ENCODE measurements at places on chromosomes 4 and X.

DNA sequence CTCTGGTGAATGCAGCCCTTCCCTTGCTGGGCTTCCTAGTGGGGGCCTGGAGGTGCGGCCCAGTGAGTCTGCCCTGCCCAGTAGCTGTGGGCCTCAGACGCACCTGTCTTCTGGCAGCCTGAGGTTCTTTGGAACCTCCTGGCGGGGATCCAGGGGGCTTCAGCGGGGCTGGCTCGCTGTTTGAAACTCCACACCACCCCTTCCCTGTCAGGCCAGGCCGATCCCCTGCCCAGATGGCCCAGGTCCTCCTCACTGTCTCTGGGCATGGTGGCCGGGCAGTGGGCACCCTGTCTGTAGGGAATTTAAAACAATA, 10.7 kb upstream of the NKX1-1 start:
- no peak for DNase-seq

GRCh38 chr4:7698584-7698983, 241.1 kb downstream of the AFAP1 start:
- no peak for DNase-seq

DNA sequence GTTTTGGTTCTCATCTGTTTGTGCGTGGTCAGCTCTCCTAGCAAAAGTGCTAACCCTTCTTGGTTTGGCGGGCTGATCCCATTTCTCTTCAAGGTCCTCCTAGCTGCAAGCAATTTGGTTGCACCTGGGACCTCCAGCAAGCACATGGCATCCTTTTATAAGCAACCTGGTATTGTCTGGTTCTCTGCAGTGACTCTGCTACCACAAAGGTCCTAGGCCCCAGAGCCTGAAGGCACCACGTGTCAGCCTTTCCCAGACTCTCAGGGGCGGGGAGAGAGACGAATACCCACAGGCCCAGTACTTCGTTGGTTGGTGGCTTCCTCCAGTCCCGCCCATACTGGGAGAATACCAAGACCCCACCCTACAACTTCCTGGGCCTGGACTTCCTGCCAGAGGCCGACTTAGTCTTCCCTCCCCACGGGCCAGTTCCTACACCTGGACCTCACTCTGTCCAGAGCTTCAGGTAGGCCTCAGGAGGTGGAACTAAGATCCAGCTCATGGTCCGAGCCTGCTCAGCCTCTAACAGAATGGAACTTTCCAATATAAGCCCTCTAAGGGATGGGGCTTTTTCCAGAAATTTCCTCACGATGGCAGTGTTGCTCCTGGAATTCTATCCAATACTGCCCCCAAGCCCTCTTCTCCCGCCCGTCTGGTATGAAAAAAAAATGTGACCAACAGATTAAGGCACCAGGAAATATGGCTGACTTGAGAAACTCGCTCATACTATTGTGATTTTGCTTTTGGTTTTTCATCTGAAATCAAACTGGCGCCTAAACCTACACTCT, 192.5 kb upstream of the STK26 start:
- DNase-seq: peak; percentile 86

- no peak for DNase-seq
Measured at GRCh38 chr4:139253713-139254112, 26.3 kb downstream of the MGARP start.

- DNase-seq: no peak
Measured at GRCh38 chr4:168853770-168854169, 156.3 kb downstream of the CBR4 start.

- DNase-seq: no peak
Measured at GRCh38 chr4:13218326-13218958, 265.7 kb downstream of the RAB28 start.

- DNase-seq: no peak
Measured at GRCh38 chr4:7439699-7440098, 5.0 kb upstream of the PSAPL1 start.

- DNase-seq: no peak
Measured at GRCh38 chr4:141248029-141248428, 27.3 kb downstream of the ZNF330 start.

GRCh38 chr4:189779281-189779980, 161.2 kb upstream of the FRG1 start:
- no peak for DNase-seq

DNA sequence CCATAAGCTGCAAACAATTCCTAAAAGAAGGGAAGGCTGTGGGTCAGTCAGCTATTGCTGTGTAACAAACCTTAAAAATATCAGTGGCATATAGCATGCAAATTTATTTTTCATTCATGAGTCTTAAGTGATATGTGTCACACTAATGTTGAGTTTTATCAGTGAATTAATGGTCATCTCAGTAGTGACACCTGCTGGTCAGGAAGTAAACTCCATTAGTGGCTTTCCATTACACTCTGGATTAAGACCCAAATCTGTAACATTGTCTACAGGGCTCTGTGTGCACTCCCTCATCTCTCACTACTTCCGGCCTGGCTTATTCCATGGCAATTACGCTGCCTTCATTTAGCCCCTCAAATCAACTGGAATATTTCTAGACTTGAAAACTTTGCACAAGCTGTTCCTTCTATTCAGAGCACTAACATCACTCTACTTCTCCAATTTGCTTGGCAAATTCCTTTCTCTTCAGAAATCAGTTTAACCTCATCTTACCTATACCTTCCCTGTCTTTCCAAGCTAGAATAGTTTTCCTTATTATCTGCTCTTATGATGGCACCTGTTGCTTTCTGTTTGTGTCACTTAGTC, 217.3 kb upstream of the TAPT1 start:
- DNase-seq: no peak

- DNase-seq: no peak
Measured at GRCh38 chr4:3035249-3035648, 39.1 kb downstream of the HTT-AS start.

DNA sequence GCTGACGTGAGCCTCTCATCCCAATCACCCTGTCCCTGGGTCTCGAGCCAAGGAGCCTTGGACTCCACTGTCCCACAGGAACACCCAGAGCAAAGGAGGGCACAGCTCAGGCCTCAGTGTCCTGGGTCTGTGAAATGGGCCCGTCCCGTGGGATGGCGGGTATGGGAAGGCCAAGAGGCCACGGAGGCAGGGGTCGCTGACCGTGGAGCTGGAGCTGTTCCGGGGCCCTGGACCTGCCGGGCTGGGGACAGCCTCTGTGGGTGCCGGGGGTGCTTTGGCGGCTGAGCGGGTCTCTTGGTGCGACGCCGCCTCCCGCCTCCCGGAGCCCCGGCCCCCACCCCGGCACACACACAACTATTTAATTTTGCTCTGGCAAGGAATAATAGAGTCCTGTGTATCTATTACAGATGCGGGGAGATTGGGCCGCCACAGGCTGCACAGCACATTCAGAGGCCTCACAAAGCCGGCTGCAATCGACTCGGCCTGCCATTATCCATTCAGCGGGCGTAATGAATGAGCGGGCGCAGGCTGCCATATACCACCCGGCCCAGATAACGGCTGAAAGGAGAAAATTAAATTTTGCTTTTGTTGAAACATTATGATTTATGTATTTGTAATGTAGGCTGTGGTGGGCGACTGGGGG, 83.9 kb upstream of the NKX1-1 start:
- DNase-seq: no peak

DNA sequence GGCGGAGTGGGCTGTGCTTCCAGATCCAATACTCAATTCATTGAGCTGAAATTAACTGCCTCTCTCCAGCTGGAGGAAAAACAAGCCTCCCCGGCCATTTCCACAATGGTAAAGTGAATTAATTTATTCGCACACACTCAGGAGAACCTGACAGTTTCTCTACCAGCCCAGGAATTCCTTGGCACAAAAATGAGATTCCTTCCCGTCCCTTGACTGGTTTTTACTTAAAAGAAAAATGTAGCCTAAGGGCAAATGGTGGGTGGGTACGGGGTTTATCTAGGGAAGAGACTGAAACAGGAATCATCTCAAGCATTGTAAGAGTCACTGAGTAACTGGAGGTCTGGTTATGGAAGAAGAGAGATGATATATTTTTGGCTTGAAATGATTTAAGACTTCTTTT, 102.7 kb downstream of the VCX3A start:
- no peak for DNase-seq

GRCh38 chr4:164481306-164482091, 272.4 kb upstream of the SMIM31 start:
- no peak for DNase-seq

GRCh38 chrX:153411988-153412574, 809 bp downstream of the ZFP92 start:
- no peak for DNase-seq

- no peak for DNase-seq
Measured at GRCh38 chrX:69104756-69105434, 60.4 kb downstream of the PJA1 start.

DNA sequence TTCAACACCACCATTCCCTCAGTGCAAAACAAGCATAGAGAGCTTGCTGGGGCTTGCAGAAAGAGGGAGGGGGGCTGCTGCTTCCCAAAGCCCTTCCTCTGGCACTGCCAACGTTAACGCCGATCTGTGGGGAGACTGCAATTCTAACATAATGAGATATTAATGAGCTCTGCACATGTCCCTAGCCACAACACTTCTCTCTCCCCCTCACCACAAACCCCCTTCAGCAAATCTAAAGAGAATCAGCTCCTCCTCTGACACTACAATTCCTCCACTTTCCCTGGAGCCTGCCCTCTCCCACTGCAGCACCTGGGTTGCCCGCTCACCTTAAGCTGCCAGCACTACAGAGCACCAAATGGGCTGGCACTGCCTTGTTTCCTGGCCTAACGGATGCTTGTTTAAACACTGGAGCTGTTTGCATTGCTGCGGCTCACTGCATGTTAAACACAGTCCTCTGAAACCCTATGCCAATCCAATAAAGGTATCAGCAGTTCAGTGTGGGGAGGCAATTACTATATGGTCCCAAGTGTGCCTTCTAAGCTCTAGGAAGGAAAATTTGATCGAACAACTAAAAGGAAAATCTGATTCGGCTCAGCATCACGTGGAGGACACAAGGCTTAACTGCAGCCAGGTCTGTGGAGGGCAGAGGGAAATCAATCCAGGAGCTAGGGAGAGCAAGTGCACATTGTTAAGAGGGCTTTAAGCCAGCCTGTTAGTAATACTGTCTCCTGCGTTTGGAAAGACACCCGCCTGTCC, 232.4 kb downstream of the MAML3 start:
- peak; percentile 92 for DNase-seq

GRCh38 chr4:163217505-163217904, 50.8 kb upstream of the NAF1 start:
- DNase-seq: no peak

DNA sequence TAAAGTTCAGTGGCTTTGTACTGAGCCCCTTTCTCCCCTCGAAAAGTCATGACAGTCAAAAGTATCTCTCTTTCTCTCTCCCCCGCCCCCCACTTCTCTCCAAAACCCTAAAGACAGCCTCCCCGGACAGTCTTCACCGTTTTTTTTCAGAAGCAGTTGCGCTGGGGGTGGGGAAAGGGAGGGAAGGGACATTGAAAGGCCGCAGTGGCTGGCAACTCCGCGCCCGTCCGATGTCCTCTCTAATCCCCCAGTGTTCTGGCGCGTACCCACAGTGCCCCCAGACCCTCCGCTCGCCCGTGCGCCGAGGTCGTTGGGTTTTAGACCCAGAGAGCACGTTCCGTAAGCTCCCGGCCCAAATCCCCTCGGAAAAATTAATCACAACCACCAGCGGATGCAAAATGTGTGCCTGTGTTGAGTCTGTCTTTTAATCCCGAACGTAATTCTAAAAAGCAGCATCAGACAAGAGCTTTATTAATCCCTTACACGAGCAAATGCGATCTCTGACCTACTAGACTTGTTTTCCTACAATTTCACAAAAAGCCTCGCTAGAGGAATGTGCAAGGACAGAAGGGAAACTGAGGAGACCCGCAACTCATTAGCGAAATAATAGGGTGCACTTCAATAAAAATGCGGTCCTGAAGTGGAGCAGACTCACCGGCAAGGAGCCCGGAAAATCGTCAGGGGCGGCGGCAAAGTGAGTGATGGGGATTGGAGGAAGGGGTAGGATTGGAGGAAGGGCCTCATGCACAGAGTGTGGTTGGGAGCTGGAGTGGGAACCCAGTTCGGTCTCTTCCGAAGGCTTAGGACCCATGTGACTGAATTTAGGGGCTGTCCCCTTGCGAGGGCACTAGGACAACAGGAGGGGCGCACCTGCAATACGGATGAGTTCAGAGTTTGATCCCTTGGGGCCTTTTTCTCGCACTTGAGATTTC, 12.2 kb upstream of the PRDM8 start:
- DNase-seq: no peak
